ENCODE measurements at places on chromosomes 5 and 9.

GRCh38 chr9:115306865-115307264 is 188.9 kb upstream of the TNC start:
- no peak for DNase-seq

- DNase-seq = no peak
These were observed 27.9 kb downstream of the GNAQ start for GRCh38 chr9:78003730-78004129.

DNA sequence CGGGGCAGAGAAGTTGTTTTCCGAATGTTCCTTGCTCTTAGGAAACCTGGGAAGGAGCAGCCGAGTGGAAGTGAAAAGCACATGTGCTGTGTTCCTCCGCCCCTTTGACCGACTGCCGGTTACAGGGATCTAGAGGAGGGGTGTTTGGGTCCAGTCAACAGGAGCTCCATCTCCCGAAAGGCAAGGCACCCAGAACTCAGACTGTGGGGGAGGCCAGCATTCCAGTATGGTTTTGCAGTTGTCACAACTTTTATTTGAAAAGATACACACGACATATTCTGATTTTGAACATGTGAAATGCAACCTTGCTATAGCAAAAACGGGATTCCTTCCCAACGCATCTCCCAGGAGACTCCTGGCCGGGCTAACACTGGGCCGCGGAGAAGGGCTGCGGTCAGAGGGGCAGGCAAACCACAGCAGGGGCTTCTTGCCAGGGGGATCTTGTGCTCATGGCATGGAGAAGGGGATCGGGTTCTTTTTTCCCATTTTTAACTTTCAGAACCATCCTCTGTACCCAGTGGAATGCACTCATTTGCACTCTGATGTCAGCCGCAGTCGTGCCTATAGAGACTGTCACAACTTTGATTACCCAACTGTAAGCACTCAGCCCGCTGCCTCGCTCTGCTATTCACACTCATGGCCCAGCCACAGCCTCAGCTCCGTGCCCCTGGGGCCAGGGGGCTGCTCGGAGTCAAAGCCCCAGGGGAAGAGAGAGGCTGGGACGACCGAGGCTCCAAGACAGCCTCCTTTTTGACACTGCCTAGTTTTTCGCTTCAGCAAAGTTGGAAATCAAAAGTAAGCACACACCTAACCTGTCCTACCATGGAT is 3.9 kb downstream of the QRFP start:
- no peak for DNase-seq

DNA sequence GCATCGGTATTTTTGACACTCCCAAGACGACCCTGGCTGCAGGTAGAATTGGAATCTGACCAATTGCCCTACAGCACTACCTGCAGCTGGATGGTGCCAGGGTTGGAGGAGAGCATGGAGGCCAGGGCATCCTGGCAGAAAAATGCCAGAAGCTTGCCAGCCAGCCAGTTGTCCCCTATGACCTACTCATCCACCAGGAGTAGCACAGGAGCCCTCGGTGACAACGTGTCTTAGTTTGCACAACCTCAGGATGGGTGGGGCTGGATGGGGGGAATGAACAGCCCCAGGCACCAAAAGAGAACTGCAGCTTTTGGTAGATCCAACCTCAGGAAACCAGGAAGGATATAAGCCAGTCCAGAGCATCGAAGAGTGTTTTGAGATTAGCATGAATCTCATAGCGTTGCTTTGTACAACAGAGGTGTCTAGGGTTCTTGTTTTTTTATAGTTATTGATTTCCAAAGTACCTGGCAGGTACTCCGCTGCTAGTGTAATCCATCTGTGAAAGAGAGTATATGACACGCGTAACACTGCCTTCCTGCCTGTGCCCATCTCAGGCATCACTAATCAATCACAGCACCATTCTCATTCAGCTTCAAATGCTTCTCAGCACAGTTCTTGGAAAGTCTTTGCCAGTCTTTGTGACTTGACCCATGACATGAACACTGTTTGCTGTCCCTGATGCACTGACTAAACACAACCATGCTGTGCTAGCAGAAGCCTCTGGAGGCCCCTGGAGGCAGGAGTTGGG is 36.7 kb upstream of the ASS1 start:
- DNase-seq = no peak

GRCh38 chr9:93187574-93187973 is 3.6 kb downstream of the WNK2 start:
- DNase-seq = no peak

- DNase-seq = no peak
These were observed 80.0 kb upstream of the TNC start for GRCh38 chr9:115198001-115198400.

DNA sequence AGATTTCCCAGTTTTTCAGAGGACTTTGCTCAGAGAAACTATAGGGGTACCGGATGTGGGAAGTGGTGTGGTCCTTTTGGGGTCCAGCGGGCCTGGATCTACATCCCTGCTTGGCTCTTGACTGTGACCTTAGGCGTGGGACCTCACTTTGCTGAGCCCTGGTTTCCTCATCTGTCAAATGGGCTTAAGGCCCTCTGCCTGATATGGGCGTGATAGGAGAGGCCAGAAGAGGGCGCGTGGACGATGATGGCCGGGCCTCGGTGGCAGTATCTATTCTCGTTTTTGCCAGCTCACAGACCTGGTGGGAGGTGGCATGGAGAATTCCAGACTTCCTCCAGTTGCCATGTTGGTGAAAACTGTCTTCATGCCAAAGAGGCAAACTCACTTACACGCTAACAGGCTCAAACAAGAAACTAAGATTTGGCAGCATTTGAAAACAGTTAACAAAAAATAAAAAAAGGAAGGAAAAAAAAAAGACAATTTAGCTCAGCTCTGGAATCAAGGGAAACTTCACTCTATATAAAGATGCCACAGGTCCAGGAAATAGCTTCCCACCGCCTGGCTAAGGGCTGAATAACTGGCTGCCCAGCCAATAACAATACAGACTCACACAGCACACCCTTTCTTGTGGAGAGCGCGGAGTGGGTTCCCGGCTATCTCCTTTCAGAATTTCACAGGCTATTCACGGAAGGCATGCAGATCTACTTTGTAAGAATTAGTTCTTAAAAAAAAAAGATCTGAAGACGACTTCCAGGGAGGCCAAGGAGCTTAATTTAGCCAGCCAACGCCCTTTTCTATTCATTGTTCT is 1.7 kb downstream of the SH3PXD2B start:
- no peak for DNase-seq

- no peak for DNase-seq
These were observed 3.9 kb upstream of the S100Z start for GRCh38 chr5:76845890-76846289.

GRCh38 chr9:4640027-4640426 is 22.1 kb upstream of the PLPP6 start:
- DNase-seq = peak; percentile 40

DNA sequence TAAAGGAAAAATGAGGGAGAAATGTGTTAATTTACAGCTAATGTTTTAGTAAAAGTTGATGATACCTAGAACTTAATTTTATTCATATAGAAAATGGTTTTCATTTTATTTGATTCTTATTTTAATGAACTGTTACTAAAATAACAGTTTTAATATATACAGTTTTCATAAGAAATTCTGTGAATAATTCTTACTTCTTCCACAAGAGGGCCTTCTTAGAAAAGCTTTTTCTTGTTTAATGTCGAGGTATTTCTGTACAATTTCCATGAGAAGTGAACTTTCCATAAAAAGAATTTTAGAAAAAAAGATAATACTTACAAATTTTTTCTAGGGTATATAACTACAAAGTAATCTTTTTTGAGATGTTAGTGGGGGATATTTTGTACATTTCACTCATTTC is 73.9 kb downstream of the KLF9 start:
- peak; percentile 38 for DNase-seq

DNA sequence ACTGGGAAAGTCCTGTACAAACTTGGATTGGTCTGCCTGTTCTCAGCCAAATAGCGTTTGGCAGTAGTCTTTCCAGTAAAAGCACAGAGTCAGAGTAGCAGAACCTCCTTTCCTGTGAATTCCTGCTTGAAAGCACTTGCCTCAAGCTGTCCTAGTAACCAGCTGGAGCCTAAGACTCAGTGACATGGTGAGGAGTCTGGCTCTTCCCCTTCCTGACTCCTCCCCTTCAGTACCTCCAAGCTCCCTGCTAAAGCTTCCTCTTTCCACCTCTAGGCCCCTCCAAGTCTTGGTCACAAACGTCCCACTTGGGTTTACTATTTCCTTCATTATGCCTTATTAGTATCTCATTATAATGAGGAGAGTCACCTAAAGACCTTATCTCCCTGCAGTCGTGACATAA is 21.4 kb upstream of the FAM81B start:
- DNase-seq = no peak

DNA sequence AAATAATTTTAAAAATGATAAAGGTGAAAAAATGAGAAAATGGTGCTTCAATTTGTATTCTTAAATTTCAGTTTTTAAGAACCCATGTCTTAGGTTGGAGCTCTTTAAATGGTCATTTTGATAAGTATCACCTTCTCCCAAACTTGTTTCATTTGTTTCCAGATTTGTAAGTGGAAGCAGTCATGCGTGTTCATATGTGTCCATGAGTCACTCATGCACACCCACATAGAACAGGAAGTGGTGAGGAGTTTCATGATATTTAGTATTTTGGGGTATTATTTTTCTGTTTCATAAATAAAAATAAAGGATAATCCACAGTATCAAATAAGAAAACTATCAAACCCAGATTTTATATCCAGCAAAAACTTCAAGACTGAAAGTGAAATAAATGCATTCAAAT is 570.4 kb upstream of the ST8SIA4 start:
- no peak for DNase-seq

- DNase-seq = no peak
These were observed 568.8 kb upstream of the SEMA6A start for GRCh38 chr5:117143406-117143805.

DNA sequence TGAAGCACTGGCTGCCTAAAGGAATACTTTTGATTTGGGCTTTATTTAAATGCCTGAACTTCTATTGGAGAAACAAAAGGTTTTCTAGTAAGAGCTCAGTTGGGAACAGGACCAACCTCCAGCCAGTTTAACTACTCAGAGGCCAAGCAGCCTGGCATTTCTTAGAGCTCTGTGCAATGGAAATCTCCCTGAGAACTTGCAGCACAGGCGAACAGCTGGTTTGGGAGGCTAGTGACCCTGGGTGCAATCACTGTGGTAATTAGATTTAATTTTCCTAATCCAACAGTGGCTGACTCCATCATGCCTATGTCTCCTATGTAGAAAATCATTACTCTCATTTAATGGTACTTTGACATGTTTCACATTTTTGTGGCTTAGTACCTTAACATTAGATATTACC is 1.0 kb upstream of the CDH6 start:
- no peak for DNase-seq

GRCh38 chr9:19198406-19198805 is 32.1 kb upstream of the DENND4C start:
- no peak for DNase-seq

DNA sequence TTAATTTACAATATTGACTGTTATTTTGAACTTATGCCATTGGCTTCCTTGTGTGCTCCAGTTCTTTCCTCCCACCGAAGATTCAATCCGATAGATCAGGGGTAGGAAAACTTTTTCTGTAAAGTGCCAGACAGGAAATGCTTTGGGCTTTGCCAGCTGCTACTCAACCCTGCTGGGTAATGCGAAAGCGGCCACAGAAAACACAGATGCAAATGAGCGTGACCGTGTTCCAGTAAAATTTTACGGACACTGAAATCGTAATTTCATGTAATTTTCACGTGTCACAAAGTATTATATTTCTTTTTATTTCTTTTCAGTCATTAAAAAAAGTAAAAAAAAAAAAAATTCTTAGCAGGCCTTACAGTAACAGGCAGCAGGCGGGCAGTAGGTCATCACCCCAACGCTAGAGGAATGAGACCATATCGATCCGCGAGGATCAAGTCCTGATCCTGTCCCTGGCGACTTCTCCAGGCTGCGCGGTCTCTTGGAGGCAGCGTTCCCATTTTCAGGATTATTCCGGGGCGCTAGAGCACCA is 599 bp downstream of the NMRK1 start:
- DNase-seq = peak; percentile 49

DNA sequence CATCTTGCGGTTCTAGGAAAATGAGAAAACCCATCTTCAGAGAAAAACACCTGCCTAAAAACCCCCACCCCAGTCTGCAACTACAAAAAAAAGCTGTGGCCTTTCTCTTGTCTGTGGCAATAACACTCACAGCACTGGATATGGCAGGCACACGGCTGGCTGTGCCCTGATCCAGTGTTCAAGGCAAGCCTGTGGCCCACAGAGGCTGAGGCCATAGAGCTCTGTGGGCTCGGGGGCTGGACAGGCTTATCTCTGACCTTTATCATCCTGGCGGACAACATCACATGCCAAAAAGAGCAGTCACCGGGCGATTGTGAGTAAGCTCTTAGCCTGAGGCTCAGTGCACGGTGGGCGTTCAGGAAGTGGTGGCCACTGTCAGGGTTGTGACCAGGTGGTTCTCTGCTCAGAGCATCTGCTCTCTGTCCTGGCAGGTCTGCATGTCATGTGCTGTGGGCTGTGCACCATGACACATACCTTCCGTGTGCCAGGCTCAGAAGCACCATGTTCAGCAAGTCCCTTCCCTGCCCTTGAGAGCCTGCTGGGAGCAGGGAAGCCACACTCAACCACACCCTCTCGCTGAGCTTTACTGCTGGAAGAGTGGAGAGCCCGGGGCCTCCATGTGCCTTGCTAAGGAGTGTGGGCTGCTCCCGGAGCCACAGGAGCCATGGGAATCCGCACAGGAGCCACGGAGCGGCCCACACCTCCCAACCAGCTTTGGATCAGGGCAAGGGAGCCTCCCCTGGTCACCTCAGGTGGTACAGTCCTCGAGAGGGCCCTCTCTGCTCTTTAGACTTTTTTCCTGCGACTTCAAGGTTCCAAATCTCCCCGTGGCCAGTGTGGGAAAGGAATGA is 34.6 kb upstream of the WDR38 start:
- DNase-seq = no peak

- no peak for DNase-seq
These were observed 11.9 kb downstream of the LPCAT1 start for GRCh38 chr5:1511651-1512540.

- DNase-seq = no peak
These were observed 39.9 kb downstream of the DUSP1 start for GRCh38 chr5:172730981-172731679.

DNA sequence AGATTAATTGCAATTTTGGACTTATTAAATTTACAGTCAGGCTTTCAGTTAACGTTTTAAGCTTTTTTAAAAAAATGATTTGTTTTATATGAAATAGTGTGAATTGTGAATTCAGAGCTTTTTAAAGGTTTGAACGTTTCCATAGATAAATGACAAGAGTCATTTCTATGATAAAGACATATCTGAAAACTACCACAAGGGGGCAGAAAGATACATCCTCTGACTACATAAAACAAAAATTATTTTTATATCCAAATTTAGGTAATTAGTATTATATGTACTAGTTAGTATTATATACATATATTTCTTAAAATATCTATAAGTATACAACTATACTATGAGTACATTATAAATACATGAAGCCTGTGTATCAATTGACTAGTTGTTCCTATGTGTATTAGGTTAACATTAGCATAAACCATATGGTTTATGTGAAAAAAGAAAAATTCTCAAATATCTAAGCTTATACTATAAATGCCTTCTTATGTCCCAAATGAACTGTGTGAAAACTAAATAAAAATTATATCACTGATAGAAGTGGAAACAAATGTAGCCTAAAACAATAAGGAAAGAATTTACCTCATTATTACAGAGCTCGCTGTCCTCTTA is 155.2 kb downstream of the MEF2C start:
- peak; percentile 21 for DNase-seq

GRCh38 chr9:90787771-90788460 is 13.7 kb upstream of the SYK start:
- no peak for DNase-seq

Data from CD4-positive, alpha-beta T cell treated with Interleukin-4 for 4 hours (primary cell).